Muscle of arm (tissue), 14 donors: ENCODE measurements at places on chromosomes 5 and 9. TPM values are rescaled to one million over a fixed set of nuclear protein-coding genes. Genes with fewer than 3 reads are reported as not detected.
A peak's percentile ranks its signal among the peaks of the same experiment; 100 is the strongest.

GRCh38 chr5:153659039-153659736 is 168.7 kb downstream of the GRIA1 start:
- DNase-seq, result no peak

GRCh38 chr9:87677776-87678587 is 47.9 kb upstream of the CTSL start:
- DNase-seq, result no peak

DNA sequence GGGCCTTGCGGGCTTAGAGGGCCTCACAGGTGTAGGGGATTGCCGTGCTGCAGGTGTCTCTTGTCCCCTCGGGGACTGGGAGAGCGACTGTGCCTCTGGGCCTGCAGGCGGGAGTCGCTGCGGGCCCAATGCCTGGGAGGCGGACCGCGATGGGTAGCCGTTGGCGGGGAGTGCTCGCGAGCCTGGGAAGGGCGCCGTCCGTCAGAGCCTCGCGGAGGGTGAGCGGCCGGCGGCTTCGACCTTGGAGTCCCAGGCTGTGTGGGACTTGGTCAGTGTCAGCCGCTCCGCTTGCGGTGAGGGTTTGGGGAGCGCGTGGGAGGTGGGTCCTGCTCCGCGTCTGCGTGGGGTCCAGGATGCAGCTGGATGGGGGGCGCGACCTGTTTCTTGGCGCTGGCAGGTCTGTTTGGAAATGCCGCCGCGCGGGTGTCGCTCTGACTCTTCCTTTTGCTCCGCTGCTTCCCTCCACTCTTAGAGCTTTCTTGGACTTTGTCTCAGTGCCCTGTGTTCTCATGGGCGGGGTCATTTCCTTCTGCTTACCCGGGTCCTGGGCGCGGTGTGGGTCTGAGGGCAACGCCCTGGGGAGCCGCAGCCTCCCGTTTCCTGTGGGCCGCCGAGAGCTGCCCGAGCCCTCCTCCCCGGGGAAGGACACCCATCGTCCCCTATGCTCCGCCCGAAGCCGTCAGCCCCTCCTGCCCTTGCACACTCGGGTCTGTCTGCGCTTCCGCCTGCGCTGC is 88.9 kb upstream of the CACNA1B start:
- no peak for DNase-seq

GRCh38 chr5:164224772-164225171 is 719.4 kb downstream of the MAT2B start:
- DNase-seq, result no peak

DNA sequence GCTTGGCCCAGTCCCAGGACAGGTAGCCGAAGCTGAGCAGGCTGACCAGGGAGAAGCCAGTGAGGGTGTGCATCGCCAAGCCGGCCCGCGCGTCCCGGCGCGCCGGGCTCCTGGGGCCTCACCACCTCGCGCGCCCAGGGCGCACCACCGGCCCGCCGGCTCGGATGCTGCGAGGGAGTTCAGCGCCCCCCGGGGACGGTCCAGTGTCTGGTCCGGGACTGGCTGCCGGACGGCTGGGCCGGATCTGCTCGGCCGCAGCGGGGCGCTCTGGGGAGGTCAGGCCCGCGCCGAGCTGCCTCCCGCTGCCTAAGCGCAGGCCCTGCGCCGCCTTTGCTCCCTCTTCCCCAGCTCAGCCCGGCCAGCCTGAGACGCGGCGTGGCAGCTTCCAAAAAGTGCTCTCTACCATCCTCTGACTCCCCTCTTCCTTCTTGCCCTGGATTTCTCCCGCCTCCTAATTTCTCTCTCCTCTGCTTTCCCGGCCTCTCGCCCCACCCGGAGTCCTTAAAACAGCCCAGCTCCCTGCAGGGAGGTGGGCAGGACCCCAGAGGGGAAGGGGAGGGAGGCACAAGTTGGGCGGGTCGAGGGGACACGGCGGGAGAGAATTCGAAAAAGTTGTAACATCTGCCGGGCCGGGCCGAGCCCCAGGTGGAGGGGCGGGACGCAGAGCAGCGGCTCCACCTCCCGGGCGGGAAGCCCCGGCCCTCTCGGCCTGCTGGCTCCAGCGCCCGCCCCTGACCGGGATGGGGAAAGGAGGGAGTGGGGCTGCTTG is at the start of gene ARSI:
Gene ARSI, minus strand, starts transcription at position 605 of the 769 bp plus-strand sequence. Its CDS starts 532 bp downstream, at position 73.
- peak; percentile 82 for DNase-seq

- no peak for DNase-seq
These were observed 31.0 kb upstream of the SLC1A3 start for GRCh38 chr5:36575361-36575781.

DNA sequence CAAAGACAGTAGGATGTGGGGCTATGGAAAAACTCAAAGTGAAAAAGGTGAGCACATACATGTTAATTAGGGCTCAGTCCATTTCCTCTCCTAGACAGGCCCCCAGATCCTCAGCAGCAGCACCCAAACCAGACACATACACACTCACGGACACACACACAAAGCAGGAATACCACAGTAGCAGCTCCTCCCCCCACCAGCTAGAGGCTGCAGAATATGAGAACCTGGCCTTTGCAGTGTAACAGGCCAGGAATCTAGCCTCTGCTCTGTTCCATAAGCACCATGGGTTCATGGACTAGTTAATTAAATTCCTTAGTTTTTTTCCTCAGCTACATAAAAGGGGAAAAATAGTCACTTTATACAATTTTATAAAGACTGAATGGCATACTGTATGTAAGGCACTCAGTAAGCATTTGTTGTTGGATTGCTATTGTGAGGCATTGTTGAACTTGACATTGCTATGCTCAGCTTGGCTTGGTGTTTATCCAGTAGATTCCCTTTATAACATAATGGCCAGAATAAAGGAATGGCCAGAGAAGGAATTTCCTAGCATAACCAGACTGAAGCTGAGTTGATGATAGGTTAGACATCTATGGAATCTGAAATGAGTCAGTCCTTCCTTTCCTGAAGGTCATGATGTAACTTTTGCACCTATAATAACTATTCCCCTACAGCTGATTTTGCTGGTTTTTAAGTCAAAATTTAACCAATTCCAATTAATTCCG is 186.8 kb downstream of the SEMA5A start:
- DNase-seq, result no peak

DNA sequence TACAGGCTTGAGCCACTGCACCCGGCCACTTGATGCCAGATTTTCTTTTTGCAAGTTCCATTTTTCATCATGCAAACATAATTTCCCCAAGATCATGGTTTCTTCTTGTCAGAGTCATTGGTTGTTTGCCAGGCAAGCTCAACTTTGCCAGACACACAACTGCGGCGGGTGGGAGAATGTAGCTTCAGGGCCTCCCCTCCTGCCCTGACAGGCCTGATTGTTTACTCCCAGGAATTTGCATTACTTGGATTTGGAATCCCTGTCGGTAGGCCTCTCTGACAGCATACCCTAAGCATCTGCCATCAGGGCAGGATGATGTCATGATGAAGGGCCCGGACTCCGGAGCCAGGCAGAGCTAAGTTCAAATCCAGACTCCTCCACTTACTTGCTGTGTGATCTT is 15.1 kb downstream of the RPS14 start:
- DNase-seq, result no peak

- no peak for DNase-seq
These were observed 1573.4 kb downstream of the EFNA5 start for GRCh38 chr5:106097340-106097739.

GRCh38 chr5:14218897-14219573 is 75.9 kb downstream of the TRIO start:
- no peak for DNase-seq

- DNase-seq, result peak; percentile 40
These were observed 166.4 kb downstream of the TLE1 start for GRCh38 chr9:81522716-81523551.

DNA sequence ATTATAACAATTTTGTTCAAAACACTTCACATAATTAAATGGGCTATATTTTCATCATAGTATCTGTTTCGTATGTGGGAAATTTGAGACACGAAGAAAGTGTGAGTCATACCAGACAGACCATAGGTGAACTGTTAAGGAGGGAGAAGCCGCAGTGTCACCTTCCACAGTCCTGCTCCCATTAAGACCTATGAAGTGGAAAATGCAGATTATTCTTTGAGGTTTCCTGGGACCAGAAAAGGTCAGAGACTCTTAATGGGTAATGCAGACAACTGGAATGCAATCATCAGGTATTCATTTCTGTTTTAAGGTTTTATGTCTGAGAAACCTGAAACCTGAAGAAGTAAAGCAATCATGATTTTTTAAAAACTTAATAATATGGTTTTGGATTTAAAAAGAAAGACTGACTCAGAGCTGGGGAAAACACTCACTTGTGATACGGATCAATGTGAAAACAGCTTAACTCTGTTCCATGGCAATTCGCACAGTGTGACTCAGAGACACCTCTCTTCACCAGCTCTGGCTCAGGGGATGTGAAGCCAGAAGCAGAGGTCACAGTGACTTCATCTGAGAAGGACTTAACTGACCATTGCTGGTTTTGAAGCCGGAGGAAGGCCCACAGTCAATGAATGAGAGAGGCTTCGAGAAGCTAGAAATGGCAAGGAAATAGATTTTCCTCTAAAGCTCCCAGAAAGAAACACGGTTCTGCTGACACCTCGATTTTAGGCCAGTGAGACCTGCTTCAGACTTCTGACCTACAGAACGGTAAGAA is 17.2 kb upstream of the GCNT1 start:
- DNase-seq, result no peak

DNA sequence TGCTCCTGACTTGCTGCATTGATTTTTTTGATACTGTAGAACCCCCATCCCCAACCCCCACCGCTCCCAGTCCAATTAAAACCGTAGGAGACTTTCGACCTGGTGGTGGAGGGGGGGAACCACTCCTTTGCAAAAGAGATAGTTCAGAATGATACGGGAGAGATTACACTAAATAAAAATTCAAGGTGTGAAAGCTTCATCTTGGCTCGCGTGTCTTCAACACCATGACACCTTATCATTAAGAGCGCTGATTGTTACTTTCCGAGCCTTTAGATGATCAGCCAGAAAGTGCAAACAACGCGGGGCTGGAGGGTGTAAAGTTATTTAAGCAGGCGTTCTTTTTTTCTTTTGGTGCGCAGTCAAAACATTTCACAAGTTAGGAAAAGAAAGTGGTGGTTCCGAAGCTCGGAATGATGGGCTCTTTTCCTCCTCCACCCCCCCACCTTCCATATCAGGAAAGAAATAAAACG is 1.3 kb upstream of the ZNF462 start:
- DNase-seq, result peak; percentile 43

- DNase-seq, result no peak
These were observed 59.7 kb downstream of the DOCK8 start for GRCh38 chr9:274406-274805.

DNA sequence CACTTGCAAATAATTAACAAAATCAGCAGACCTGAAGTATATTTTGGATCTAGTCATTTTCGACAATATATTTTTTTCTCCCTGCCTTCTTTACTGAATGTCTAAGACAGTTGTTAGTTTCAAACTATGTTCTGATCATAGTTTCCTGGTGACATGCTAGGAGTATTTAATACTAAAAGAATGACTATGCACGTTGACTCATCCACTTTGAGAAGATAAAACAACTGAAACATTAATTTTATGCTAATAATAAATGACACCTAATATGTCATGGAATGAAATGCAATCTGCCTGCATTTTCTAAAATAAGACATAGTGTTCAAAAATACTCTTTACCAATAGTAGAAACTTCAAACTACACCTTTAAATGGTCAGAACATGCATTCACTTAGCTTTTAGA is 2123.7 kb upstream of the C9orf72 start:
- DNase-seq, result no peak

ZDHHC11B gene
- 10.6 TPM for polyA plus RNA-seq

RLN2 gene
- polyA plus RNA-seq, result 2.0 TPM

SOWAHA gene
- 0.05 TPM for polyA plus RNA-seq

FAM153A gene
- polyA plus RNA-seq, result not detected

CCDC69 gene
- not detected for polyA plus RNA-seq
